ENCODE measurements at places on chromosomes 3 and 15.

DNA sequence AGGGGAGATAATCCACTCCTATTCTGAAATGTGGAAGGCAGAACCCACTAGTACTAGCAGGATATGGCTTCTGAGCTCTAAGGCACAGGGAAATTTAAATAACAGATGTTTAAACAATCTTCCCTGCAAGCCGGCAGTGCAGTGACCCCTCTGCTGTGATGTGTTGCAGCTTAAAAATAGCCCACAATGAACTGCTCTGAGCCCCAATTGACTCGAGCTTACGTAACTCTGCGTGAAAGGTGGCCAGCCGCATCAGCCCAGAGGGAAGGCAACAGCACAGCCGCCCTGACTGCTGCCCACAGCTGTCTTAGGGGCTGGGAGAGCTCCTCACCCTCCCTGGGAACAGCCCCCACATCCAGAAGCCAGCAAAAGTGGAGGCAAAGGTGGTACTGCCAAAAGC, 12.5 kb upstream of the CAMKV start:
- DNase-seq: no peak

- no peak for DNase-seq
Observed at GRCh38 chr15:83504365-83504764, 57.2 kb downstream of the SH3GL3 start.

DNA sequence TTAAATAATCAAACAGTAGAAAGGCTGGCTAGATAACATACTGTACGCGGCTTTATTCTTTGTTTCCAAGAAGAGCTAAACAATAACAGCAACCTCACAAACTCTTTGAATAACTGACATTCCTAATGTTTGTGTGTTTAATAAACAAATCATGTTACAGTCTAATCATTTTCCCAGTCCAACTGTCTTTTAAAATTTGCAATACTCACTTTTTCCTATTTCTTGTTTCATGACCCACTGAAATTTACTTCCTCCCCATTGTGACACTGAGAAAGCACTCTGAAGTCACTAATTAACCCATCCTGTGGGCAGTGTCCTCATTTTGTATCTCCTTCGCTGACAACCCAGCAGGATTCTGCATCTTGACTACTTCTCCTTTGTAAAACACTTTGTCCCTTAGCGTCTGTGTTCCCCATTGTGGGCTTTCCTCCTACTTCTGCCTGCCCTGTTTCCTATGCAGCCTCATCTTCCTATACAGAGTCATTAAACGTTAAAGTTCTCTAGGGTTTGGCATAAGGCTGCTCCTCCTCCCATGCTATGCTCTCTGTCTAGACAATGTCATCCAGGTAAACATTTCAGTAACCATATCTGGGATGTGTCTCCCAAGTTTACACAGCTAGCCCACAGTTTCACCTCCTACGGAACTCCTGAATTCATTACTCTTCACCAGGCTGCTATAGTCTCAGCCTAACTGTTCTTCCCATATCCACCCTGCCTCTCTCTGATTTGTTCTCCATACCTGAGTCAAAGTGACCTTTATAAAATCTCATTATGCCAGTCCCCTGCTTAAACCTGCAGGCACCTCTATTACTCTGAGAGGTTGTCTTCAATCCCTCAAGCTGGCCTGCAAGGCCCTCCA, 148.9 kb downstream of the GREM1 start:
- DNase-seq: no peak

DNA sequence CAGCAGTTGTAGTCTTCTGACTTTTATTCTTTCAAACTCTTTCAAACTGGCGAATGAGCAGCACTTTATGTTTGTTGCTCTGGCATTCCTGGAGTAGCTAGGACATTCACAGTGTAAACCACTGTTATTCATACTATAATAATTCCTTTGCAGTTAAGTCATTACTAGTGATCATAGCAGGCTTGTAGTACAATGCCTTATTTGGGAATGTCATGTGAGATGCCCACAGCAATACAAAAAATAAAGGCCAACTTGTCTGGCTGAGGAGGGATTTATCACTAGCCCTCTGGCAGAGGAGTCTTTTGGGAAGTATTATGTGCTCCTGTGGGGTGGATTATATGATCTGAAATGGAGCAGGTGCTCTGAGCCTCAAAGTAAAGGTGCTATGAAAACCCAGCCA, 197.2 kb downstream of the VGLL3 start:
- no peak for DNase-seq

GRCh38 chr3:72352176-72352575, 496.1 kb downstream of the SHQ1 start:
- DNase-seq: no peak

DNA sequence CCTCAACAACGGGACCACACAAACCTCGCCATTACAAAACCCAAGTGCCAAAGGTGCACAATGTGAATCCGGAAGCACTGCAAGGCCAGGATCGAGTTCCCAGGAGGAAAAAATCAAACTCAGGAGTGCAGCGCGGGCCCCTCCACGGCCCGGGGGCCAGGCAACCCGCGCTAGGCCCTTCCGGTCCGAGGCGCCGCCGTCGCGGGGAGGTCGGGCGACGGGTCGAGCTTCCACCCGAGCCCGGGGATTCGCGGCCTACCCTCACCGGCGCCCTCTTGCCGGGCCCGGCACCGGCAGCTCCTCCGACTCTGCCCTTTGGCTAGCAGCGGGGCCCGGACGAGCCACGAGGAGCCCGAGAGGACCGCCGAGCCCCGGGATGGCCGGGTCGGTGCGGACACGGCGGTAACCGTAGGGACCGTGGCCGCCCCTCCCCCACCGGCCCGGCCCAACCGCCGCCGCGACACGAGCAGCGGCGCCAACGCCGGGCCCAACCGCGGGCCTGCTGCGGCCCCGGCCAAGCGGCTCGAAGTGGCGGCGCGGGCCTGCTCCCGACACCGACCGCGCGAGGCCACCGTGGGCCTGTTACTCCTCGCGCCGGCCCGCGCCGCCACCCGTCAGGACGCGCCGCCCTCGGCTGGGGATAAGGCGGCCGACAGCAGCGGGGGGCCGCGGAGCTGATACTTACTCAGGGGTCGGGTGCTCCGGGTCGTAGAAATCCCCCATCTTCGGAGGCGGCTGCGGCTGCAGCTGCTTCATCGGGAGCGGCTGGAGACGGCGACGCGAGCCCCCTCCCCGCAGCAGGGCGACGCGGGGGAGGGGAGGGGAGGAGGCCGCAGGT, 525 bp downstream of the SETD2 start:
- DNase-seq: peak; percentile 19

GRCh38 chr15:42053914-42054313, 33.1 kb upstream of the PLA2G4E start:
- no peak for DNase-seq

- no peak for DNase-seq
Observed at GRCh38 chr3:8975081-8976020, 12.1 kb upstream of the RAD18 start.

- DNase-seq: no peak
Observed at GRCh38 chr3:193744048-193744821, 151.2 kb downstream of the OPA1 start.

- no peak for DNase-seq
Observed at GRCh38 chr3:156563900-156564682, 9.2 kb upstream of the SSR3 start.

- no peak for DNase-seq
Observed at GRCh38 chr3:183911763-183912506, 27.3 kb upstream of the PARL start.

GRCh38 chr3:36693670-36694069, 70.7 kb downstream of the DCLK3 start:
- DNase-seq: no peak

- no peak for DNase-seq
Observed at GRCh38 chr3:173045770-173046382, 95.2 kb downstream of the SPATA16 start.

GRCh38 chr15:58268746-58269267, 130.6 kb downstream of the AQP9 start:
- DNase-seq: no peak

DNA sequence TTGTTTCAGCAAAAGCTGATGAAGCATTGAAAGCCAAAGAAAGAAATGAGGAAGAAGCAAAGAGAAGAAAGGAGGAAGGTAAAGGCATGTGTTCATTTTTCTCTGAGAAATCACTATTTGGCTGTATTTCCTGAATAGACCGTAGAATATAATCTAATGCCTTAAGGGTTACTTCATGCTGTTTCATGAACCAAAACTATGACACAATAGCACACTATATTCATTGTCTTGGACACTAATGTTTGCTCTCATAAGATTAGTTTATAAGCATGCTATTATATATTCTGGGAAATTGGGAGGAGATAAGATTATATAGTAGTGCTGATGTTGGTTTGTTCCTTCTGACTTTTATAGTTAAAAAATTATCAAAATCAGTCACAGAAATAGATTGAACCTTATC, 110.1 kb upstream of the MLF1 start:
- no peak for DNase-seq

DNA sequence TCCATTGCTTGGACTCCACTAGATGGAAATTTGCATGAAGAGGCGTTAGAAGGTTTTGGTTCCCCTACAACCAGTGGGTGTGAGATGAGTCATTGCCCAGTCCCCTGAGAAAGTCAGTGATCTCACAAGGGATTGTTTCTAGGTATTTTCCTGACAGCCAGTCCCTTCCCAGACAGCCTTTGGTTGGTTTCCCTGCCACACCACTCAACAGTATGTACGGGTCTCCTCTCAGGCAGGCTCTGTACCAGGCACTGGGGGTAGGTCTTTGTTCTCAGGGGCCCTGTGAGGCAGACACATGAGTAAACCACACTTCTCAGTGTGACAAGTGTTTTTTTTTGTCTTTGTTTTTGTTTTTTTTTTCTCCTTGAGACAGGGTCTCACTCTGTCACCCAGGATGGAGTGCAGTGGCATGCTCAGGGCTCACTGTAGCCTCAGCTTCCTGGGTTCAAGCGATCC, 4.0 kb downstream of the LAMP3 start:
- no peak for DNase-seq

- no peak for DNase-seq
Observed at GRCh38 chr3:194671511-194671899, 486 bp downstream of the LSG1 start.

DNA sequence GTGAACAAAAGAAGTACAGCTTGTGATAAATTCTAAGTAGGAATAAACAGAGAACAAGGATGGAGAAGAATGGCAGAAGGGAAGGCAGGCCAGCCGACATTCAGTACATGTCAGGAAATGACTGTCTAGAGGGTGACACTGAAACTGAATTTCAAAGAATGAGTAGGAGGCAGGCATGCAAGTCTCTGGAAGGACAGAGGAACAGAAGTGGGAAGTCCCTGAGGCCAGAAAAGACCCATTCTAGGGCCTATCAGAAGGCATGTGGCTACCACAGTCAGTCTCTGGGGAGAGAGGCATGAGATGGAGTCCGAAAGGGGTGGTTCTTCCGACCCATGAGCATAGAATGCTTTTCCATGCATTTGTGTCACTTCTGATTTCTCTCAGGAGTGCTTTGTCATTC, 243.5 kb upstream of the UBE2E2 start:
- no peak for DNase-seq

DNA sequence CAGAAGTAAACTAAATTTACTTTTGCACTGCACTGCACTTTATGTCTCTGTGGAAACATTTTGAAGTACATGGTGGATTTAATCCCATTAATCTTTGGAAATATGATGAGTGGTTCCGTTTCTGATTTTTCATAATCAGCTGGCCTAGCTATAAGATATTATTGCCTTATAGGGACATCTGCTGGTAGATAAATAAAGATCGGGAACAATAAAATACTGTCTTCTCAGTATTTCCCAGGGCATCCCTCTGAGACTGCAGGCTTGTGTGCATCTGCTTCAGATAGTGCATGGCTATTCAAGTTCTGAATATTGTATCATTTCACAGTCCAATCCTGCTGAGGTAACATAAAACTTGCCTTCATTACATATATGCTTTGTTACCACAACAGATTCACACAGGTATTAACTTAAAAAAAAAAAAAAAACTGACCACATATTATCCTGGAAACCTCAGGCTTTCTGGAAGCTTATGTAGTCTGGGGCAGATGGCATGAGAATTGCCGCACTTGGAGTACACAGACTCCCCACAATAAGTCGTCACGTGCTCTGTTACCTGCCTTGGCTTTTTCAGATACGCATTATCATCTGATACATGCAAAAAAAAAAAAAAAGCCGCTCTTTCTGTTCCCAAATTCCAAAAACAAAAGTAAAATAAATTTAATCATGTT, 330.8 kb upstream of the AGTR1 start:
- DNase-seq: no peak

- no peak for DNase-seq
Observed at GRCh38 chr3:23376516-23377248, 173.6 kb downstream of the UBE2E2 start.

GRCh38 chr3:146542978-146543377, 1.4 kb downstream of the PLSCR1 start:
- no peak for DNase-seq

GRCh38 chr3:13009946-13010315, 63.3 kb downstream of the IQSEC1 start:
- no peak for DNase-seq

- DNase-seq: no peak
Observed at GRCh38 chr15:67110958-67111864, 45.8 kb downstream of the SMAD3 start.

GRCh38 chr15:55789066-55789660, 46.2 kb upstream of the PRTG start:
- DNase-seq: no peak

DNA sequence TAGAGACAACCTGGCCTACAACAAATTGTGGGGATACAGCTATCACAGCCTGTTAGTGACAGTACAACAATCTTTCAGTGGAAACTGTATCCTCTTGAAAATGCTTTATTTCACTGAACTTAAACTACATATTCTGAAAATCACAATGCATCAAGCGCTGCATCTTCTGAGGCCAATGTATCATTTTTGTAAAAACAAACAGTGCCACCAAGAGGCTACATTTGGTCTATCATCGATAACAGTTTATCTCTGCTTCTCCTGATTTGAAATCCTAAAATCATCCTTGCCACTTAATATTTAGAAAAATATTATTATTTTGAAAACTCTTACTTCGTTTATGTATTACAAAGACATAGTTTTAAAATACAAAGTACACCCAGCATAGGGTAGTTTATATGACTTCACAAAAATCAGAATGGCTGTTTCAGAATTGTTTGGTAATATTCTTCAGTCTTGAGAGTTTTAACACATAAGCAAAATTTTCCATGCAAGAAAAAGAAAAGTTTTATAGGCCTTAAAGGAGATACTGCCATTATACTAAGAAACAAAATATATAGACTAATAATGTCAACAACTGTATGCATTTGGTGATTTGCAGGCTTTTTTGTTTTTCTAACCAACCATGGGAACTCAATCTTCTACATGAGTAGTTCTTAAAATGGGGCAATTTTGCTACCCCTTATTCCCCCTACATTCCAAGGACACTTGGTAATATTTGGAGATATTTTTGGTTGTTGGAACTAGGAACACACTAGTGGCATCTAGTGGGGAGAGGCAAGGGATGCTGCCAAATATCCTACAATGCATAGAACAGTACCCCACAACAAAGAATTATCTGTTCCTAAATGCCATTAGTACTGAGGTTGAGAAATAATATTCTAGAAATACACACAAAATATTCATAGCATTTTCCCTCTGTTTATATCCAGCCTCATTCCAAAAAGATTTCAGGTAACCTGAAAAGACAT, 42.3 kb downstream of the WDR72 start:
- DNase-seq: no peak

- no peak for DNase-seq
Observed at GRCh38 chr15:50162969-50163718, 18.9 kb upstream of the SLC27A2 start.

Measured in hypothalamus (tissue), 51 donors.